B cell (primary cell): ENCODE measurements at places on chromosomes 6 and 20.

- DNase-seq: peak; percentile 36
Measured at GRCh38 chr20:64161356-64162238, 2.7 kb upstream of the MYT1 start.

- DNase-seq: no peak
Measured at GRCh38 chr6:118801257-118801656, 92.7 kb upstream of the ASF1A start.

- DNase-seq: no peak
Measured at GRCh38 chr6:136387316-136387715, 97.7 kb upstream of the BCLAF1 start.

GRCh38 chr20:62601172-62601571, 41.1 kb upstream of the SLCO4A1 start:
- DNase-seq: no peak

GRCh38 chr6:33437666-33438065, 16.7 kb upstream of the ZBTB9 start:
- DNase-seq: no peak

DNA sequence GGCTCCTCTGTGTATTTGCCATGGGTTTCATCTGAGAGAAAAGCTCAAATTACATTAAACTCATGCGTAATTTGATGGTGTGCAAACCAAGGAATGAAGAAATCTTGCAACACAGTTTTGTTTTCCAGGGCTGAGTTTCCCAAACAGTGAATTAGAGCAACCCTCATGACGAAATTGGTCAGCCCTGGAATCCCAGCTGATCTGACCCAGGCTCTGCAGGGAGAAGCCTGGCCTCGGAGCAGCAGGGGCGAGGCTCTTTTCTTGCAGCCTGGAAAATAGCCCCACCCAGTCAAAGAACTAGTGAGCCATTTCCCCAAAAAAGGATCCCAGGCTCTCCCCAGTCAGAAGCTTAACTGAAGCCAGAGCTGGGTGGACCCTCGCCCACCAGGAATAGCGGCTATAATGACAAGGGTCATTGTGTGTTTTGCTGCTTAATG, 107.3 kb upstream of the SNX9 start:
- no peak for DNase-seq
